ENCODE measurements at places on chromosomes 12 and 14.

- DNase-seq = no peak
These were observed 235.2 kb downstream of the PCNX1 start for GRCh38 chr14:71142375-71143038.

GRCh38 chr12:72230589-72230988, 41.6 kb upstream of the TRHDE start:
- DNase-seq = no peak

GRCh38 chr12:87141091-87141490, 884.9 kb upstream of the MGAT4C start:
- no peak for DNase-seq

DNA sequence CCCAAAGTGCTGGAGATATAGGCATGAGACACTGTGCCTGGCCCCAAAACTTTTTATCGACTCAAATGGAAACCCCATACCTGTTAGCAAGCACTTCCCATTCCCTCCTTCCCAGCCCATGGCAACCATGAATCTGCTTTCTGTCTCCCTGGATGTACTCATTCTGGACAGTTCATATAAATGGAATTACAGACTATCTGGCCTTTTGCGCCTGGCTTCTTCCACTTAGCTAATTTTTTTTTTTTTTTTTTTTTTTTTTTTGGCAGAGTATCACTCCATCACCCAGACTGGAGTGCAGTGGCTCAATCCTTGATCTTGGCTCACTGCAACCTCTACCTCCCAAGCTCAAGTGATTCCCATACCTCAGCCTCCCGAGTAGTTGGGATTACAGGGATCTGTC, 134.5 kb upstream of the MED13L start:
- no peak for DNase-seq

DNA sequence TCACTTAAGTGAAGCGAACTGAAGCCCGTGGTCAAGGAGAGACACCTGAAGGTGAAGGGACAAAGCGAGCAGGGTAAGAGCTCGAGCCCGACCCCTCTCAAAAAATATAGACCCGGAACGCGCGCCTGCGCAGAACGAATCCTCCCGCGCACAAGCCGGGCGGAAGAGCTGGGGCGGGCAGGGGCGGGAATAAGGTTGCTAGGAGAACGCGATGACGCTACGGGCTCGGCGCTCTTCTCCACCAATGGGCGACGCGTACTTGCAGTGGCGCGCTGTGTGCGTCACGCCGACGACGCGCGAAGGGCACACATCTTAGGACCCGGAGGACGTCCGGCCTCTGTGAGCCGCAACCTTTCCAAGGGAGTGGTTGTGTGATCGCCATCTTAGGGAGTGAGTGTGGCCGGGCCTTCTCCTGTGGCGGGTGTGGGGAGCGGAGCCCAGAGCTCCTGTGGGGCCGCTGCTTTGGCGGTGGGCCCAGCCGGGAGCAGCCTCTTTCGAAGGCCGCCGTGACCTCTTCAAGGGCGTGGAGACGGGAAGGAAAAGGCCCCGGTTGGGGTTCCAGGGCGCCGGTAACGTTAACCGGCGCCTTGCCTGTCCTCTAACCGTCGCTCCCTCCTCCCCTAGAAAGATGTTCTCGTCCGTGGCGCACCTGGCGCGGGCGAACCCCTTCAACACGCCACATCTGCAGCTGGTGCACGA, at the start of gene SLC25A3:
TSS of gene SLC25A3 (plus strand) at position 336 of the 699 bp plus-strand sequence. CDS start at position 629, 293 bp downstream.
- DNase-seq = peak; percentile 87

DNA sequence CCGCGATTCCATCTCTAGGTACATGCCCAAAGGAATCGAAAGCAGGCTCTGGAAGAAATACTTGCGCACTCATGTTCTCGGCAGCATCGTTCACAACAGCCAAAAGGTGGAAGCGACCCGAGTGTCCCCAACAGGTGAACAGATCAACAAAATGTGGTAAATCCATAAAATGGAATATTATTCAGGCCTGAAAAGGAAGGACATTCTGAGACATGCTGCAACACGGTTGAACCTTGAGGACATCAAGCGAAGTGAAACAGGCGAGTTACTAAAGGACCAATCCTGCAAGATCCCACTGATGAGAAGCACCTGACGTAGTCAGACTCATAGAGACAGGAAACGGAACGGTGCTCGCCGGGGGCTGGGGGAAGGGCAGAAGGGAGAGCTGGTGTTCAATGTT, 17.5 kb upstream of the DIO3 start:
- DNase-seq = no peak

- DNase-seq = no peak
These were observed 279.8 kb upstream of the DIO2 start for GRCh38 chr14:80491131-80491530.

GRCh38 chr14:102620413-102620812, 28.0 kb downstream of the RCOR1 start:
- DNase-seq = no peak

DNA sequence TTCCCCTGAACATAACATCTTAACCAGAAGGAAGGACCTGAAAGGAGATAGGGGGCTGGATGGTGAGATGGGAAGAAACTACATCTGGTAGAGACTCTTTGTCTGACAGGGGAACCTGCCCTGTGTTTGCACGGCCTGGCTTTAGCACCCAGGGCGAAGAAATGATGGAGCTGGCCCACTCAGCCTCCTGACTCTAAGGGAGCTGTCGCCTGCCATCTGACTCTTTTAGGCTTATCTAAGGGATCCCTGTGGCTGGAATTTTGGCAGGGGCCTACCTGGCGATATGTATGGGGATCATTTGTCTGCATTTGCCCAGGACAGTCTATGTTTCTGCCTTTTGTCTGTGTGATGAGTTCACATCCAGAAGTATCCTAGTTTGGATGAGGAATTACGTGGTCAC, 15.6 kb upstream of the CACNA2D4 start:
- no peak for DNase-seq

- DNase-seq = no peak
These were observed 158.9 kb downstream of the TMX1 start for GRCh38 chr14:51398898-51399297.

DNA sequence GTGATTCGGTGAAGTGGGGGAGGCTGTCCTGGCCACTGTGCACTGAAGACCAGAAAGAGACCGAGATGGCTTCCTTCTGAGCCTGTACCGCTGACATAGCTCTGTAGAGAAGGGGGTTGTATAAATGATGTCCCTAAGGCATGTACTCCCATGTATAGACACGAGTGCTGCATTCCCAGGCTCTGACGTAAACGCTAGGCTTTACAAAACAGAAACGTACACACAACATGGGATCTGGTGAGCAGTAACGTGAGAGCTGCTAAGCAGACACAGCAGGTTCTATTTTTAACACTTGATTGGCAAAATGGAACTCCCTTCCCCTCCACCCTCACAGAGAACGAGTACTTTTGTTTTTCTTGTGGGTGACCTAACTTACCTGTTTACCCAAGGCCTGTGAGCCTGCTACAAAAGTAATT, 35.9 kb downstream of the ACADS start:
- no peak for DNase-seq

DNA sequence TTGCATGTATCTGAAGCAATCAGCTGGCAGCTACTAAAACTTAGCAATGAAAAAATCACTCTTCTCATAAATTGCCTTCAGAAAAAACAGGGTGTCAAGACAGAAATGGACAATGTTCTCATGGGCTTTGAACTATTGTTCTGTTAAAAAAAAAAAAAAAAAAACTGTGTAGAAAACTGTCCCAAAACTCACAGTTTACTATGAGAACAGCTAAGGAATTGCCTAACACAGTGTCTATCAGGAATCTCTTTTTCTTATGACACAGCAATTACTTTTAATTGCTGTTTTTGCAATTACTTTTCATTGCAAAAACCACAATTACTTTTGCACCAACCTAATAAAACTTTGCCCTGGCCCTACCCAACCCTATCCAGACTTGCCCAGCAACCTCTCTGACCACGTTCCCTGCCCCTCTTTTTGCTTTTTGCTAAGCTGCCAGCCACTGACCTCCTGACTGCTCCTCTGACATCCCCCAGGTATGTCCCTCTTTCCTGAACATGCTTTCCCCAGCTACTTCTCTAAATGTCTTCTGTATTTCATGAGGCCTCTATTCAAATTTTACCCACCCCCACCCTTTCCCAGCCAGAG, 68.0 kb upstream of the SLCO1C1 start:
- no peak for DNase-seq

- no peak for DNase-seq
These were observed 43.1 kb downstream of the ALDH1L2 start for GRCh38 chr12:105041186-105041585.

- no peak for DNase-seq
These were observed 6.0 kb downstream of the B4GALNT1 start for GRCh38 chr12:57626921-57627445.

DNA sequence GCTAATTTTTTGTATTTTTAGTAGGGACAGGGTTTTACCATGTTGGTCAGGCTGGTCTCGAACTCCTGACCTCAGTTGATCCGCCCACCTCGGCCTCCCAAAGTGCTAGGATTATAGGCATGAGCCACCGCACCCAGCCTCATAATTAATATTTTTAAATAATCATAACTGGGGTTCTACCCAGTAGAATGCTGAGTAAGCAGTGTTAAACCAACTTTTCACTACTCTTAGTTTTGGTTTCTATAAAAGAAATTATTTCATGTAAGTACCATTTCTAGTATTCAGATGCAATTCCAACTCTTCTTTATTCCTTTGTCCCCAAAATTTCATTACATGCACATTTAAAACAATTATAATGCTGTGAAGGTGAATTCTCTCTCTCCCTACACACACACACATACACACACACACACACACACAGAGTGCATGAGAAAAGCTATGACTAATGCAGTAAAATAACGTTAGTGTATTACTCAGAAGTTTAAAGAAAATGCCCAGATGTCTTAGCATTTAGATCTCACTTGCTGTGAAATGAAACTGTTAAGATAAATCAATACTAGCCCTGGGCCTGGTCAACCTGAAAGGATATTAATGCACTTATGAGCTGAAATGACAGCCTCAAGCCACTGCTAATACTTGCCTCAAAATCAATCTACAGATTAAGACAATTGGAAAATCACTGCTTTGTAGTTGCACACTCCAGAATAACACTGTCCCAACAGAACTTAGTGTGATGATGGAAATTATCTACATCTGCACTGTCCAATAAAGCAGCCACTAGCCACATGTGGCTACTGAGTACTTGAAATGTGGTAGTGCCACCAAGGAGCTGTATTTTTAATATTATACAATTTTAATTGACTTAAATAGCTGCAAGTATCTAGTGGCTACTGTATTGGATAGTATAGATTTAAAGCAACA, 36.0 kb downstream of the PTPN21 start:
- DNase-seq = no peak

DNA sequence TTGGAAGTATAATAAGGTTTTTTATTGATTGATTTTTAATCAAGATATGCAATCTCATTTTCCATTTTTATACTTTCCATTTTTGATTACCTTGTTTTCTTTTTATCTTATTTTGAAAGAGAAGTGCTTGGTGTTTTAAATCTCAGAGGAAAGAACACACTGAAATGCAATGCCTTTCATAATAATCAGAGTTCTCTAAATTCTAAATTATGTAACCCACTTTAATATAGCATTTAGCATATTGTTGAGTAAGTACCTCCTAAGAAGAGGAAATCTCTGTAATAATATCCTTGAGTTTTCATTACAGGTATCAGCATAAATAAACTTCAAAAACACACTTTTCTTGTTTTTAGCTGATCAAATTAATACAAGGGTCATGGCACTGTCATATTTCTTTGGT, 96.9 kb downstream of the GTF2A1 start:
- DNase-seq = no peak

- no peak for DNase-seq
These were observed 182.9 kb upstream of the FAR2 start for GRCh38 chr12:28966046-28966780.

DNA sequence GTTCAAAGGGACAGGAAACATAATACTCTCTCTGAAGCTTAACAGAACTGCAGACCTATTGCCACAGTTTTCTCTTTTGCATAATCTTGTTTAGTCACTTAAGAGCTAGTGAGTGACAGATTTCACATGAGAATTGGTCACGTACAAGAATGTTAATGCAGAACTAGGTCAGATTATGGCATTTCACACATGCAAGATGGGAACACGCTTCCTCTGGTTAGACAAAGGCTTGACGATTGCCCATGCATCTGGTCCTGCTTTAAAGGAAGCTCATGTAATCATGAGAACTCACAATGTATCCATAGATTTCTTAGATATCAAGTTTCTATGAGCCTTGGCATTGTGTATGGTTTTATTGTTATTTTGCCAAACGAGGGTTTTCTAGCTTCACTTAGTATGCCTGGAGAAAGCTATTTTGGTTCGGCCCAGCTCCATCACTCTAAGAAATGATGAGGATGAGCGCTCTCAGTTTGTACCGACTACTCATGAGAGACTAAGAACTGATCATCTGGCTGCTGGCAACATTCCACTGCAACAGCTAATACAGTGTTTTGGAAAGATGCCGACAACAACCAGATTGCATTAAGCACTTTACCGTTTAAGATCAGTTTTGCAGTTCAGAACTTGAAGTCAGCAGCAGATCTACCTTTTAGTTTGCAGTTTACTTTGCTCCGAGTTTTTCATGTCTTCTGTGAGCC, 380.0 kb downstream of the DIO2 start:
- no peak for DNase-seq

GRCh38 chr14:99320105-99320572, 48.1 kb upstream of the BCL11B start:
- DNase-seq = peak; percentile 5

DNA sequence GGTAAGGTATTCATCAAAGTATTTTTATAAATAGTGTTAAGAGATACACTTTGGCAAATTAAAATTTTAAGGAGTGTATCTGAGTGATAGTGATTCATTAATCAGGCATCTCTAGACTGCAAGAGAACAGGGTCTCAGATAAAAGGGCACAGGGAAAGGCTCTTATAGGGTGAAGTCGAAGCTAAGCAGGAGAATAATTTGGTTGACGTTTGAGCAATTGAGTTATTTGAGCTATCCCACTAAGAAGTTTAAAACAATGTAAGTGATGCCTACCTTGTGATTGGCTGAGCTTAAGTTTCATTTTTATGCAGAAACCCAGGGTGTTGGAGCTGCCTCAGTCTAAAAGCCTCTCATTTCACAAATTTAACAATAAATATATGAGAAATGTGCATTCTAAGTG, 125.3 kb downstream of the SLC6A15 start:
- no peak for DNase-seq

DNA sequence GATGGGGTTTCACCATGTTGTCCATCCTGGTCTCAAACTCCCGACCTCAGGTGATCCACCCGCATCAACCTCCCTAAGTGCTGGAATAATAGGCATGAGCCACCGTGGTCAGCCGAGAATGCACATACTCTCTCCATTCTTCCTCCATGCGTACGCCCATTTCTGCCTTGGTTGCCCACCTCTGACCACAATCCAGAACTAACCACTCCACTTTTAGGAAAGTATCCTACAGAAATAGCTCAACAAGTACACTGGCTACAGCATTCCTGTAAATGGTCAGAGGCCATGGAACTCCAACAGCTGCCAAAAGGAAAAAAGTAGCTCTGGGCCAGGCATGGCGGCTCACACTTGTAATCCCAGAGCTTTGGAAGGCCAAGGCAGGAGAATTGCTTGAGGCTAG, 60.7 kb downstream of the IRF2BPL start:
- DNase-seq = no peak

- DNase-seq = no peak
These were observed 22.1 kb downstream of the RTL1 start for GRCh38 chr14:100881211-100882025.

DNA sequence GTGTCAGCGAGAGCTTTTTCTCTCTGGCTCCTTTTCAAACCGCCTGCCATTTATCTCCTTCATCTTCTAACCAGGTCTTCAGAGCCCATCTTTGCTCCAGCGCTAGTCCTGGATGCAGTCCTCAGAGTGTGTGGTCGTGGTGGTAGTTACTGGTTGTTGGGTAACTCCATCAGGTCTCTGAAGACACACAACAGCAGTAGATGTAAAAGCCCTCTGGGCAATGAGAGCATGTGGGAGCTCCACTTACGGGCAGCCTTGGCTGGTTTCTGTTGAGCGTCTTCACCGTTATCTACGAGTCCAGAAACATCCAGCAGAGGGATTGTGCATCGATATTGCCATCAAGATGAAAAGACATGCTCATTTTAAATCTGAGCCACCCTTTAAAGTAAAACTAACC, 61.2 kb downstream of the FBXL14 start:
- DNase-seq = no peak
